HEK293T (cell line): ENCODE measurements at places on chromosomes 2 and 18.

DNA sequence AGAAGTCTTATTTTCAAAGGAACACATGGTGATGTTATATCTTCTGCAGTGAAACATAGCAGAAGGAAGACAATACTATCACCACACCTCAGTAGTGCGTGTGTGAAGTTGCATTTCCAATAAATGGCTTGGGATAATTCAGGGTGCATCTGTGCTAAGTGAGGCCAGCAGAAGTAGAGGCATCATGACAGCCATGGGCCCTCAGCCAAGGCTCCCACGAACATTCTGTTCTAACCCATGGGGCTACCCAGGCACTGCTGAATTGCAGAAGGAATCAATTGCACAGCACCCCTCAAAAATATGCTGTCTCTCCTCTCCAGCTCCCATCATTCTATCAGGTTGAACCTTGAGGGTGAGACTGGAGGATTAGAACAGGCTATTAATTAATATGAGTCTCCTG lies 139.5 kb downstream of the RIF1 start:
- DNase-seq = no peak

DNA sequence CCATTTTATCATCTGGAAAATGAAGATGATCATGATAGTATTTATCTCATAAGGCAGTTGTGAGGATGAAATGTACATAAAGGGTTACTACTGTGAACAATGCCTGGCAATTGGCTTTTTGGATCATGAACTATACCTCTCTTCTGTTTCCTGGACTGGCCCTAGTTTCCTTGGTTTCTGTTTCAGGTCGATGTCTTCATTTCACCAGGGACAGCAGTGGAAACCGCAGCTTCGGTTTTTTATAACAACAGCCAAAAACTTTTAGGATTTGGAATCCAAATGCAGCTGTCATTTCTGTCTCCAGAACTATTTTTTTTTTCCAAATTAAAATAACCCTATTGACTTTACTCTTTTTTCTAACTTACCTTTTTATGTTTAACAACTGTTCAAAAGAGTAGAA lies 425.1 kb downstream of the RND3 start:
- DNase-seq = no peak

DNA sequence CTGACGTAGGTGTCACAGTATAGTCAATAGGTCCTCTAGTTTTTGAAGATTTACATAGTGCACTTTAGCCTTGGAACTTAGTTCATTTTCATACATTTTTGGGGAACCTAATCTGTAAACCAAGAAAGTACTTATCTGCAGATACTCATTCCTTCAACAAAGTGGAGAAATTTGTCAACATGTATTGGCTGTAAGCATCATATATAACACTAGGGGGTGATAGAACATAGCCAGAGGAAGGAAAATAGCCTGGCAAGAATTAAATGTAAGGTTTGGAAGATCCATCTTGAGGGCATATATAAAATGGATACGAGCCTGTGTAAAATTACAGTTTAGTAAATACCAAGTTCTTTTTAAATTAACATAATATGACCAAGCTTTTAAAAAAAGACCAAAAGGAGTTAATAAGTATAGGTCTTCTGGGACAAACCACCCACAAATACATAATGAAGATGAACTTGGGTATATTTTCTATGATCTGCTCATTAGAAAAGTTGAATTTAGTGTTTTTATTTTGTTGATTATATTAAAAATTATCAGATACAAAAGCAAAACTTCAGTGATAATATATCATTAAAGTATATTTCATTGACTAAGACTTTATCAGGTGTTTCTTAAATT lies 18.2 kb downstream of the RPL37A start:
- DNase-seq = peak; percentile 48

DNA sequence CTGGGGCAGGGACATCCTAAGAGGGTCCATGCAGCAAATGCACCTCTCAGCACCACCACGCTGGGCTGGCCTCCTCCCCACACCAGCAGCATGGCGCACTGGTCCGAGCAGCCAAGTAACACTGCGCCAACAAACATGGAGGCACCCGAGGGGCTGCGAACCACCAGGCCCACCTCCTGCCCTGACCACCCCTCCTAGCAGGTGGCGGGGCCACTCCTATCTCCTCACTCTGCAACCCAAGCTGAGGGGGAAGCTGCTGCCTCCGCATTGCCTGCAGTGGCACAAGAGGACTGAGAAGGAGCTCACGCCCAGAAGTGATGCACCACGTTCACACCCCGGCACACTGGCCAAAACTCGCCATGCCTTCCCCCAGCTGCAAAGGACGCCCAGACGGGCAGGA lies 94.4 kb downstream of the EIPR1 start:
- no peak for DNase-seq

DNA sequence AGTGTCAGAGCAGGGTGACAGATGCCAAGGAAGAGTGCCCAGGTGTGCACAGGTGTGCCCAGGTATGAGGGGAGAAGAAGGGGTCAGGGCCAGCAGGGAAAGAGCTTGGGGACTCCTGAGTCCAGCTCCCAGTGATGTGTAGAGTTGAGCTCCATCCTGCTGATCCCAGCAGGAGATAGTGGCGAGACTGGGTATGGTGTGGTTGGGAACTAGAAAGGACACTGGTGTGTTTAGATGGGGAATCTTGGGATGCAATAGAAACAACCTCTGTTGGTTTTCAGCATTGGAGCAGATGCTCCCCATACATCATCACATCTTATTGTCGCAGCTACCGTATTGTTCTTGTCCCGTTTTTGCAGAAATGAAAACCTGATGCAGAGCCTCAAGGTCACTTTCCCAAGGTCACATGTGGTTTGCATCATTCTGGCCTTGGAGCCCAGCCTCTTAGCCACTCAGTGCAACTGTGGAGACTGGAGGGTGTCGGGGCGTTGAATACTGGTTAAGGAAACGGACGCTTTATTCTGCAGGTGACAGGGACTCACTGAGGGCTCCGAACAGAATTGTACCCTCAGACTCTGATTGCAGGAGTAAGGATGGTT lies 166.7 kb downstream of the AGAP1 start:
- DNase-seq = no peak

- DNase-seq = no peak
Measured at GRCh38 chr2:80149991-80150390, 154.6 kb downstream of the LRRTM1 start.

GRCh38 chr2:1752751-1753150 lies 8.4 kb upstream of the PXDN start:
- DNase-seq = no peak

GRCh38 chr2:234422981-234423431 lies 73.9 kb downstream of the ARL4C start:
- DNase-seq = no peak

GRCh38 chr18:47615043-47615442 lies 315.4 kb downstream of the SMAD2 start:
- DNase-seq = no peak

GRCh38 chr18:52716973-52717372 lies 377.0 kb downstream of the DCC start:
- peak; percentile 8 for DNase-seq

- no peak for DNase-seq
Measured at GRCh38 chr2:109295070-109295780, 166.2 kb downstream of the SH3RF3 start.
